ENCODE measurements at places on chromosomes 2 and 18.

DNA sequence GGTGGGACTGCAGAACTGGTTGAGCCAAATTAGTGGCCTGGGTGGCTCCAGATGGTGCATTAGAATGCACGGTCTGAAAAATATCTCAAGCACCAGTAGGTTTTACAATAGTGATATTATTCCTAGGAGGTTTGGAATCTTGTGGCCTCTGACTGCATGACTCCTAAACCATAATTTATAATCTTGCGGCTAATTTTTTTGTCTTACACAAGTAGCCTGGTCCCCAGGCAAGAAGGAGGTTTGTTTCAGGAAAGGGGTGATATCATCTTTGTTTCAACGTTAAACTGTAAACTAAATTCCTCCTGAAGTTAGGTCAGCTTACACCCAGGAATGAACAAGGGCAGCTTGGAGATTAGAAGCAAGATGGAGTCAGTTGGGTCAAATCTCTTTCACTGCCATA is 98.9 kb upstream of the ARL4C start:
- DNase-seq = no peak

GRCh38 chr2:50221106-50221505 is 810.8 kb downstream of the NRXN1 start:
- no peak for DNase-seq

- DNase-seq = no peak
Observed at GRCh38 chr2:176709149-176709951, 440.1 kb downstream of the MTX2 start.

DNA sequence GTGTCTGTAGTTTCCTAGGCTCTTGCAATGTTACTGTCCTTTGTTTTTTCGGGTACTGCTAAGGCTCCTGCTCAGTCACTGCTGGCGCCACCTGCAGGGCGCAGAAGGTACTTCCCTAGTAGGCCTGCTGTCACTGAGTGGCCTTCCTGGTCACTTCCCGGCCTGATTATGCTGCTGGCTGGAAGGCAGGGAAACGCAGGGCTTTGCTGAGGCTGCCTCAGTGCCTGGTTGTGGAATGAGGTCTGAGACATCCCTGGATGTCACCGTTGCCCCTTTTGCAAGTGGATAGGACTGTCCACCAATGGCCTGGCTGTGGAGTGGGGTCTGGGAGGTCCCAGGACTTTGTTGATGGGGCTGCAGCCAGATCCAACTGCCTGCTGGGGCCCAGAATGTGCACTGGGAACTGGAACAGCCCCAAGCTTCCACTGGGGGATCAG is 13.1 kb downstream of the DAW1 start:
- DNase-seq = peak; percentile 48

DNA sequence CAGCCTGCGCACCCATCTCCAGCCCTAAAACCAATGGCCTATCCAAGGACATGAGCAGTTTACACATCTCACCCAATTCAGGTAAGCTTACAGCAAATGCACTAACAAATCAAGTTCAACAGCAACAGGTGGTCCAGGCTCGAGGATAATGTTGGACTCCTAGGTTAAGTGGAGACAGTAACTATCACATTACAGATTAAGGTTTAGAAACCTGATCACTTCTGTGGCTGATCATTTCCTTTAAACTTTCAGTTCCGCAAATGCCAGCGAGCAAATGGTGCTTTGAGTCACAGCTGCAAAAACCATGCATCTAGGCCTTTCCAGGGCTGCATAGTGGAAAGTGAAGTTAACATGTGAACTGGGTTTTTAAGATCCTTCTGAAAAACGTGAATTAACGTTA is 259.4 kb downstream of the GBX2 start:
- no peak for DNase-seq

DNA sequence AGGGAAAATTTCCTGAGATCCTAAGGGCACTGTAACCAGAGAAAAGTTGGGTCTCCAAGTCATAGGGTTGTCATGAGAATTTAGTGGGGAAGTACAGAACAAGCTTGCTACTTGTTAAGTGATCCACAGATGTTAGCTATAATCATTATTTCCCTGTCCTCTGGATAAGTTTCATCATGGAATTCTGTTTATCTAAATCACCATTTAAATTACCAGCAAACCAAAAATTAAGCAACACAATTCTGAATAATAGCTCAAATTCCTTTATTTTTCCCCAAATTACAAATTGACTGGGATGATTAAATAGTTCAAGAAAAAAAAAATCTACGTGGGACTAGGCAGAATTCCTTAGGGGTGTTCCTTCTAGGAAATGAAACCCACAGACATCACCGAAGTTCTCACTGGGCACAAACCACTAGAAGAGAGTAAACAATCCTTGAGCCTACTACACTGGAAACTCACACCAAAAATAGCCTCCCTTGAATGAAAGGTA is 159.5 kb downstream of the COL6A3 start:
- no peak for DNase-seq

Measured in T1000 (cell line).